Activated naive CD4-positive, alpha-beta T cell treated with anti-CD3 and anti-CD28 coated beads, Interleukin-2, amount 50 U/mL, for 72 hours (primary cell): ENCODE measurements at places on chromosomes 13 and 19.
A peak's percentile ranks its signal among the peaks of the same experiment; 100 is the strongest.

GRCh38 chr19:52941941-52942385, 18.7 kb upstream of the ZNF888 start:
- peak; percentile 10 for DNase-seq

- peak; percentile 46 for DNase-seq
These were observed 2.9 kb downstream of the CD37 start for GRCh38 chr19:49338023-49338677.

GRCh38 chr13:54373211-54373610, 1344.6 kb downstream of the OLFM4 start:
- DNase-seq = no peak

- no peak for DNase-seq
These were observed 110.9 kb upstream of the ARGLU1 start for GRCh38 chr13:106678646-106679418.

GRCh38 chr13:52665325-52665724, 12.7 kb downstream of the SUGT1 start:
- no peak for DNase-seq

GRCh38 chr13:41833201-41833600, 127.7 kb downstream of the VWA8 start:
- no peak for DNase-seq

GRCh38 chr13:111336666-111337065, 16.2 kb downstream of the TEX29 start:
- no peak for DNase-seq

- no peak for DNase-seq
These were observed 5.0 kb downstream of the PTOV1 start for GRCh38 chr19:49855676-49856573.

DNA sequence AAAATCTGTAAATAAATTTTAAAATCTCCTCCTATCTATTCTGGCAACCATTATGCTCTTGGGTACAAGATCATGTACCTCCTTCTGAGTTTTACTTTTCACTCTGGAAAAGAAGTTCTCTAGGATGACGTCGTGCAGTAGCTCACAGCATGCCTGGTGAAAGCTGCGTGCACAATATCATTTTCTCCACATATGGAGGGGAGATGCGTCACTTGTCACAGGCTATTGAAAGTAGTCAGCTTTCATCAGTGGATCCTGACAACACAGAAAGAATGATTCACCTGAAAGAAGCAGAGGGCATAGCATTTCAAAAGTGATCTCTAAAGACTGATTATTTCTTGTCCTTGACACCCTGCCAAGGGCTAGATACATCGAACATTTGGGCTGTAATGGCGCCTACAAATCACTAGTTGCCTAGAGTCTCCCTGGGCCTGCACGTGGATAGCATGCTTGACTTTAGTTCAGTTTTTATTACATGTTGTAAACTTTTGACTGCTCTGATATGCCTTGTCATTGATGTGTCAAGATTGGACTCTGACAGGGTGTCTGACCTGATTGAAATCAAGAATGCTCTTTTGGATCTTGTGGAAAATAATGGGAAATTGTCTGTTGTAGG, 1365.6 kb downstream of the OLFM4 start:
- no peak for DNase-seq

- DNase-seq = peak; percentile 44
These were observed at the start of gene F10 for GRCh38 chr13:113122550-113123225. TSS of gene F10 (plus strand) at chr13:113122799. CDS start at chr13:113122856, 57 bp downstream.

DNA sequence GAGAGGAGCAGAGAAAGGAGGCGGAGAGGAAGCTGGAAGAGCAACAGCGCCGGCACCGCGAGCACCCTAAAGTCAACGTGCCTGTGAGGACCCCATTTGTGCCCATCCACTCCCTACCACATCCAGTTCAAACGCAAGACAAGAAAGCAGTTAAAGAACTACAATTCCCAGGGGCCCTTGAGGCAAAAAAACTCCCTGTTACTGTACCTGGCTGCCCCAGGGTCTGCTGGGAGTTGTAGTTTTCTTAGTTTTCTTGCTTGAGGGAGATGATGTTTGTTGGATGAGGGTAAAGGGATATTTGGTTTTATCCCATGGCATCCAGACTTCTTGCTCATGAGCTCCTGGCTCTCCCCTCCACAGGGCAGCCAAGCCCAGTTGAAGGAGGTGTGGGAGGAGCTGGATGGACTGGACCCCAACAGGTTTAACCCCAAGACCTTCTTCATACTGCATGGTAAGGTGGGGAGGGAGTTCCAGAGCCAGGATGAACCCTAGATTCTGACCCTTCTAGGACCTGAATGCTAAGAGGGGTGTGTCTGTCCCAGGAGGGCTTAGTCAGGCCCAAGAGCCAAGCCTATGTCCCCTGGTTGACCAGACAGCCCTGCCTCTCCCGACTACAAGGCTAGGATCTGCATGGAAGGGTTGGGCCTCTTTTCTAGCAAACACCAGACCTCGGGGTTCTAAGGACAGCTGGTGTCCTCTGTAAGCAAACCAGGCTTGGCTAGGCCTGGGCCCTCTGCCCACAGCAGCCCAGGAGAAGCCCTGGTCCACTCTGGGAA, 13.2 kb downstream of the NUCB1 start:
- DNase-seq = no peak

- DNase-seq = no peak
These were observed 5.9 kb upstream of the ZNF254 start for GRCh38 chr19:24081056-24081455.

- no peak for DNase-seq
These were observed 33.1 kb upstream of the TNFAIP8L1 start for GRCh38 chr19:4606181-4606580.

DNA sequence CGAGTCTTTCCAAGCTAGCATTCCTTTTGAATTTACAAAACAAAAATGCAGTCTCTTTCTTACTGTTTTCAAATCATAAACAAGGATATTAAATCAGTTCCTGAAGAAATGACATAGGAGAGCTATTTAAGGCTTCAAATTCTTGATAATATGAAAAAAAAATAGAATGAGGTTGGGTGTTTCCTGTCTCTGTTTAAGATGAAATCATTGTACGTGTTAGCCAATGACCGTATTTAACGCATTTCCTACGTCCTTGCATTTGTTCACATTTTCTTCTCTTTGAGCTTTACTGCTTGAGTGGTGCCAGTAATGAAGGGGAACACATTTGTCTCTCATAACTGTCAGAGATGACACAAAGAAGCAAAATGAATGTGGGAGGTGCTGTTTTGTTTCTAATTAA, 821.3 kb downstream of the DIAPH3 start:
- DNase-seq = no peak

- no peak for DNase-seq
These were observed 6.4 kb upstream of the PDE4C start for GRCh38 chr19:18232540-18233223.

DNA sequence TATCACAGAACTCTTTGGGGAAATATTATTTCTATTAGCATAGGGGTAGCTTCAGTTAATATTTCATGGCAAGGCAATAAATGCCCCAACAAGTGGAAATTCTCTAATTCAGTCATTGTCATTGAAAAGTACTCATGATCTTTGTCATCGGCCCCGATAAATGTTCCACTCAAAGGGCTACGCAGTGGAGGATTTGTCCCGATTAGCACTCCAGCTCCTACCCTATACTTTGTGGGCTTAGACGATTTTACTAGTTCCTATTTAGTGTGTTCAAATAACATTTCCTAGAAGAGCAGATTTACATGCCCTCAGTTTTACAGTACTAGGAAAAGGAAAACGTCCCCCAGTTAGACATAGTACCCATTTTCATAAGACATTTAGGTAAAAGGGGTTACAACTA, 38.0 kb upstream of the ATP12A start:
- no peak for DNase-seq

DNA sequence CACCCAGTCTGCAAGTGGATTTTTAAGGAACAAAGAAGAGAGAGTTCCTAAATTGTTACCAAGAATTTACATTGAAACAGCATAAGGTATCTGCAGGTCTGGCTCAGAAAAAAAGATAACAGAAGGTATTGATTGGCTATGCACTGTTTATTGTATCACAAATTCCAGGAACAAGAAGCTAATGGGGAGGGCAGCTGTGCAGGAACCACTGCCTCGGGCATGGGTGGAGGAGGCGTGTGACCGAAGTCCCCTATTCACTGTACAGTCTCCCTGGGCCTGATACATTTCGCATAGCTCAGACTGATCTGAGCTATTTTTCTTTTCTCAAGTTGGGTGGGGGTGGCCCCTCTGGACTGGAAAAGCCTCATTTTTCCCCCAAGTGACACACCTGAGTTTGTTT, 11.7 kb downstream of the NECTIN2 start:
- no peak for DNase-seq

DNA sequence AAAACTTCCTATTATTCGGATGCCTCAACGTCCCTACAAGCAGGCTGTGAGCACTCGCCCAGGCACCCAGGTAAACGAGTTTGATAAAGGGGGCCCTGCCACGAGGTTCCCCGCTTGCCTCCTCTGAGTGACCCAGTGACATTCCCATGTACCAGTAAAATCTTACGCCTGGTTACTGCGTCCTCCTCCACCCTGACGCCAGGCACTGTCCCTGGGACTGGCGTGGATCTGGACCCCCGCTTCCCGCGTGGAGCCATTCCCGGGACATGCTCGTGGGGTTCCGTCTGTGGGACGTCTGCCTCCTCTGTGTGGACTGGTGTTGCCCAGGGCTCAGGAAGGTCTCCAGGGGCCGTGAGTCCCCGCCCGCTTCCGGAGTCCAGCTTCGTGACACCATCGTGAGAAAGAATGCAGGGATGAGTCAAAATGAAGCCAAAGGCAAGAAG, 407 bp upstream of the ZNF550 start:
- no peak for DNase-seq

DNA sequence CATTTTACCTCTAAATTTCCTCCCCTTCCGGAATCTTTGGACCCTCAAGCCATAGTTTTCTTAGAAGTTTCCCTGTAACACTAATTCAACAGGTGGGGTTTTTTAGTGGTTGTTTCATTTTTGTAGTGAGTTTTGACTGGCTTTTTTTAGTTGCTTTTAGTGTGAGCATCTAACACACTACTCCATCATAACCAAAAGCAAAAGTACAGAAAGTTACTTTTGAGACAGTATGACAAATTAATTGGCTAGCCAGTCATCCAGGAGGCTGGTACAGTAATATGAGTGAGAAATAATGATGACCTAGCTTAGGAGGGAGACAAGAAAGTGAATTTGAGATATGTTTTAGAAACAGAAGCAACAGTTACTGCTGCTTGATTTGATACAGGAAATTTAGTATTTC, 71.5 kb downstream of the DNAJC15 start:
- no peak for DNase-seq

DNA sequence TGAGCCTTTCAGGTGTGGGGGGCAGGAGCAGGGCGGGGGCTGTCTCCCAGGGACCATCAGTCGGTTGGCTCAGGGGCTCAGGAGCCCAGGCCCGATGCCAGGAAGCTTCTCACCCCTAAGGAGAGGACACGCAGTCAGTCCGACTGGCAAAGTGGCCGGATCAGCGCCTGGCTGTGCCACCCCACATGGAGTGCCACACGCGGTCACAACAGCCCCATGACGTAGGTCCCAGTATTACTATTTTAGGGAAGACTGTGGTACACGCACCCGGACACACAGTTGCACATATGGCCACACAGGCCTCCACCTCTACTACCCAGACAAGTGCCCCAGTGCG, 29.3 kb upstream of the GRTP1 start:
- no peak for DNase-seq

GRCh38 chr19:6223461-6224307, 56.1 kb downstream of the MLLT1 start:
- no peak for DNase-seq

- no peak for DNase-seq
These were observed 375.8 kb upstream of the TSHZ3 start for GRCh38 chr19:31725051-31725450.

GRCh38 chr19:615619-616018, 17.7 kb downstream of the POLRMT start:
- no peak for DNase-seq

DNA sequence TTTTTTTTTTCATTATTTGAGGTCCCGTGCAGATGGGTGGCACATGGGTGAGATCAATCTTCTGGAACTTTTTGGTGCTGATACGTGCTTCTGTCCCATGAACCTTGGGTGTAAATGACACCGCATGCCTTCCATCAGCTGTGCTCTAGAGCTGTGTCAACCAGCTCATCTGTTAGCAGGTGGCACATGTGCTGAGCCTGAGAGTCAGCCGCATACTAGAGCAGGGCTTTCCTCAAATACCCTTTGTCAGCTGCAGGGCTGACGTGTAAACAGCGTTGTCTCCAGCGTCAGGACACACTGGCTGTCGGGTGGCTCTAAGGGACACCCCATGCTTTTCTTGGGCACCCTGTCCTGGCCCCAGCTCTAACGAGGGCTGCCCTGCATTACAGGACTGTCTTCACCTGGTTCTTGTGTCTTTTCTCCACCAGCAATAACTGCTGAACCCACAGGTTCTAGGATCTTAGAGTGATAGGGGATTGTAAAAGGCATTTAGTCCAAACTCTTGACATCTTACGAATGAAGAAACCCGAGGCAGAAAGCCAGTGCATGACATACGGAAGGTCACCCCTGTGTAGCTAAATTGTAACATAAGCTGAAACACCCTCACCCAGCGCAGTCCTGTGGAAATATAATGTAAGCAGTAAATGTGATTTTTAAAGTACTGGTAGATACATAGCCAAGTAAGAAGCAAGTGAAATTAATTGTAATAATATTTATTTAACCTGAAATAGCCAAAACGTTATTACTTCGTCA, 119.5 kb downstream of the LRCH1 start:
- DNase-seq = no peak

DNA sequence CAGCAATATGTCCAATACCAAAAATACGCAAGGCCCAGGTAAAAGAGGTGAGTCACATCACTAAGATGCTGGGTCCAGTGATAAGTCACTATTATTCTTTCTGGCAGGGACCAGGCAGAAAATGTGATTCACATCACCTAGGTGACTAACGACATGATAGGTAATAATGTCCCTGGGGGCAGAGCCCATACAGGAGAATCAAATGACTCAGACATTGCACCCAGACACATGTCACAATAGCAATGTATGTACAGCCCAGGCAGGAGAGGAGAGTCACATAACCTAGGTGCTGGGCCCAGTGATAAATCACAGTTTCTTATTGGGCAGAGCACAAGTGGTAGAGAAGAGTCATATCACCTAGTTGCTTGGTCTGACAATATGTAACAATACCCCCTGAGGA, 28.9 kb upstream of the ZNF729 start:
- DNase-seq = no peak

- peak; percentile 77 for DNase-seq
These were observed 15.2 kb upstream of the PAK4 start for GRCh38 chr19:39110263-39110967.

DNA sequence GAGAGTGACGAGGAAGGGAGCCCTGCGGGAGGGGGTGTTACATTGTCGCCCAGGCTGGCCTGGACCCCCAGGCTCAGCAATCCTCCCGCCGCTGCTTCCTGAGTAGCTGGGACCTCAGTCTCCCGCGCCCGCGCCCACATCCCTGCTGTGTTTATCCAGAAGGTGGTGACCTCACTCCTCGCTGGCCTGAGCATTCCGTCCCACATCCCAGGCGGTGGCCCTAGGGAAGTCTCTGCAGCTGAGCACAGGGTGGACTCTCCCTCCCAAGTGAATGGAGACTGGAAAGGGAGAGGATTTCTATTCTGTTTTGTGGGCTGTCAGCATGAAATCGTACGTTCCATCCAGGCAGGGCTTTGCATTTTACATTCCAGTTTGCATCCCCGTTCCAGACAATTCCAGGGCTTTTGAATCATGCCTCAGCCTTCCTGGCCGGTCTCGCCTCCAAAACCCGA, 401 bp upstream of the ZNF765 start:
- DNase-seq = no peak
